Lower leg skin (tissue), 4 donors: ENCODE measurements at places on chromosomes 4 and X. TPM values are rescaled to one million over a fixed set of nuclear protein-coding genes. Genes with fewer than 3 reads are reported as not detected.

DNA sequence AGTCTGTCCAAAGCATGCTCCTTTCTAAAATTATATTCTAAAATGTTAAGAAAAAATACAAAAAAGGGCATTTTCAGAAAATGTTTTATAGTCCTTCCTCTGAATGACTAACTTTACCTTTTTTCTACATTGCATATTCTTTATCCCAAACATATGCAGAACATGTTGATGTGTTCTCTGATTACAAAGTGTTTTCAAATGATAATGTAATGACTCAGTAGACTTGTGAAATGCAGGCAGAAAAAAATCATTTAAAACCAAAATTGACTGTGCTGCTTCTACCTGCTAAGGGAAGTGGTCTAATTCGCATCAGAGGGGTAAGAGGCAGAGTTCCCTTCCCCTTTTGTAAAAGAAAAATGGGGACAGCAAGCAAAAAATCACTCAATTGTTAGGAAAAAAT, 22.7 kb upstream of the YTHDC1 start:
- DNase-seq, result no peak

GRCh38 chr4:53349091-53349491, 16.8 kb downstream of the SCFD2 start:
- DNase-seq, result no peak

GRCh38 chr4:119266153-119266552, 53.6 kb downstream of the USP53 start:
- no peak for DNase-seq

GRCh38 chr4:52317361-52317879, 266.3 kb downstream of the SPATA18 start:
- no peak for DNase-seq

- peak; percentile 15 for DNase-seq
Measured at GRCh38 chrX:119398974-119399771, at the start of gene SLC25A43. TSS of gene SLC25A43 (plus strand) at chrX:119399336. CDS start at chrX:119399404, 68 bp downstream.

DNA sequence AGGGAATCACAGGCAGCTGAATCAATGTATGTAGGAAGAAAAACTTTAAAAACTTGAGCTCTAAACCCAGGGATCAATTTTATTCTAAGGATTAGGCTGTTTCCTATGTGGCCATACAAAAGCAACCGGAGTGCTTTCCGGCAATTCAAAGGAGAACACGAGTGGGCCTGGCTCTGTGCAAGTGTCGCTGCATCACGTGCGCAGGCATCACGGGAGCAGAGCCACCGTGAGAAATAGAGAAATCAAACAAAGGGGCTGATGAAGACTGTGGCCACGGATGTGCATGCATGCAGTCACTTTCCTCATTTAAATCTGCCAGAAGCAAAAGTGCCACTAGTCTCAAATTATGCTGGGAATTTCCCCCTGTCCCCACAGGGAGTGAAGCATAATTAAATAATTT, 196.9 kb downstream of the NSUN7 start:
- DNase-seq, result no peak

DNA sequence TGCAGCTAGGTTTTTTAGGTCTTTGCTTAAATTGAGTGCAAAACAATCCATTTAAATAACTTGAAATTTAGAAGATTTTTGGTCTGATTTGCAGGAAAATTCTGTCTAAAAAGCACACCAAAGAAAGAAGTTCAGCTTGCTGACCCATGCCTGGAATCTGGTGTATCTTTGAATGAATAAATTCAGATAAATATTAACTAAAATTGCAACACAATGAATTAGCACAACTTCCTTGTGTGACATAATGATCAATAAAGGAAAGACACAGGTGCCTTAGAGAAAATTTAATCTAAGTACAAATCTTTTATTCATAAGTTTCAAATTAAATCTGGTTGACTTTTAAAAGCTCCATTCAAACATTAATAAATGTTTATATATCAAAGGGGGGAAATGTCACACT, 791.5 kb upstream of the LCORL start:
- no peak for DNase-seq

- DNase-seq, result no peak
Measured at GRCh38 chr4:52822972-52823701, 39.0 kb upstream of the RASL11B start.

QRFPR gene
- total RNA-seq, result not detected

KLHL13 gene
- 2.7 TPM for total RNA-seq

CABS1 gene
- not detected for total RNA-seq

CHRNA9 gene
- 0.65 TPM for total RNA-seq

SPATA4 gene
- total RNA-seq, result not detected

C4orf50 gene
- total RNA-seq, result not detected
